ENCODE measurements at places on chromosomes 3 and 15.

DNA sequence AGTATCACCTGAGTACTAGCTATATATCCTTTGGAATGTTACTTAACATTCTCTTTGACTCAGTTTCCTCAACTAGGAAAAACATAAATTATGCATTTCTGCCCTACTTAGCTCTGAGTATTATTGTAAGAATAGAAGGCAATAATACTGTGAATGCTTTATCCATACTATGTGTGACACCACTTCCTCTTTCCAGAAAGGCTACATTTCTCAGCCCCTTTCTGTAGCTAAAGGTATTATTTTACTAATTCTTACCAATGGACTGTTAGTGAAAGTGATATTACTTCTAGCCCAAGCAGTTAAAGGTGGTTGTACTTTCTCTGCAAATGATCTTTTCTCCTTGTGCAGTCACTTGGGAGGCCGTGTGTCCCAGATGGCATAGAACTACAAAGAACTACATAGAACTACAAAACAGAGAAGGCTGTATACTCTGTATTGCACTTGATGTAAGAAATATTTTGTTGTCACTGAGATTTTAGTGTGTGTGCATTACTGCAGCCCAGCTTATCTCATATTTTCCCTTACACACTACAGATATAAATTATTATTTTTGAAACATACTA, 35.1 kb downstream of the MYH15 start:
- DNase-seq, result peak; percentile 21

- no peak for DNase-seq
Measured at GRCh38 chr15:62561059-62561519, 396.0 kb upstream of the C2CD4B start.

DNA sequence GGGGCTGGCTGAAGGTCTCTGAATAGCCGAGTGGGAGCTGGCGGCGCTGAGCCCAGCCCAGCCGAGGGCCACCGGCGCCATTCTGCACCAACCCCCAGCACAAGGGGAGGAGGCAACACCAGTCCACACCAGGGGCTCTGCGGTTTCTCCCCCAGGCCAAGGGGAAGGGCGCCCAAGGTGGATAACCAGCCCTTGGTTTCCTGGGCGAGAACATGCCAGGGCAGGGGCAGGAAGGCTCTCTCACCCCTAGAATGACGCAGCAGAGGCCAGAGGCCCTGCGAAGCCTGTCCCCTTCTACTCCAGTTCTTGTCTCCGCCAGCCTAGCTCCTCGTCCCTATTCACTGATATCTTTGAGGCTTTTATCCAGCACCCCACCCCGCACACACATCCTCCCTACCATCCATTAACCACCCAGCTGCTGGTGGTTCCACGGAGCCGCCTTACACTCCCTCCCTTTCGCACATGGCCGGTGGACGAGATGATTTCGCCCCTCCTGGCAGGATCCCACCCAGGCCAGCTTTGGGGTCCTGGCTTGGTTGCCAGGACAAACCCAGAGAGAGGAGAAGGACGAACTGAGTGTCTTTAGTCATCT, 1.3 kb downstream of the RBPMS2 start:
- no peak for DNase-seq

DNA sequence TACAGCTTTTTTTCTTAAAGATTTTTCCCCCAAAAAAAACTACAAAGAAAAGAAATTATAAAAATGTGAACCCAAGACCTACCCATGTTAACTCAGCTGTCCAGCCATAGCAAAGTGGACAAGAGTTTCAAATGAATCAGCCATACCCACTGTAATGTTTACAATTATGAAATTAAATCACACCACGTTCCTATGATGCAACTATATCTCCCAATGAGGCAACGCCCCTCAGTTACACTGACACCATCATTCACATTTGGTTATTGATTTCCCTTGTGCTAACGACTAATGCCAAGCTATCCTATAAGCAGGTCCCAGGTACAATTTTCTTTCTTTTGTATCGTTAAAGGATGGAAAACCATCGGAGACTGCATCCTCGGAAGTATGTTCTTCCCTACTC, 115.1 kb upstream of the ICE2 start:
- DNase-seq, result no peak

- DNase-seq, result no peak
Measured at GRCh38 chr3:171290680-171291079, 169.5 kb downstream of the TNIK start.

GRCh38 chr3:11221818-11222415, 50.3 kb upstream of the ATG7 start:
- DNase-seq, result no peak

Measured in hippocampal formation (tissue), 2 donors.